ENCODE measurements at places on chromosomes 13 and 19.

DNA sequence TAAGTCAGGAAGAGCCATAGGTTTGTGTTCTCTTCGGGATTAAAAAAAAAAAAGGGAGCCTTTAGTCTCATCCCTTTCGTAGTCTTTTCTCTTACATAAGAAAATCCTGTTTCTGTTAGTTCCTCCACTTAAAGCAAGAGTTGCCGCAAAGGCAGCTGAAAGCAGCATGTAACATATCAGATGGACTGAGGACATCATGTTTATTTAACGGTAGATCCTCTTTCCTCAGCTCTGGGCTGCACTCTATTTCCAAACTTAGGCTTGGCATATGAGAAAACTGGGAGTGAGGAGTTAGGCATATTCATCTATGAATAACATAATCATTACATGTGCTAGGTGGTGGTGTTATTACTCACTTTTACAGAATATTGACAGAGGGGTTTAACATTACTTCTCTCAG lies 391.2 kb downstream of the KLF12 start:
- no peak for DNase-seq

DNA sequence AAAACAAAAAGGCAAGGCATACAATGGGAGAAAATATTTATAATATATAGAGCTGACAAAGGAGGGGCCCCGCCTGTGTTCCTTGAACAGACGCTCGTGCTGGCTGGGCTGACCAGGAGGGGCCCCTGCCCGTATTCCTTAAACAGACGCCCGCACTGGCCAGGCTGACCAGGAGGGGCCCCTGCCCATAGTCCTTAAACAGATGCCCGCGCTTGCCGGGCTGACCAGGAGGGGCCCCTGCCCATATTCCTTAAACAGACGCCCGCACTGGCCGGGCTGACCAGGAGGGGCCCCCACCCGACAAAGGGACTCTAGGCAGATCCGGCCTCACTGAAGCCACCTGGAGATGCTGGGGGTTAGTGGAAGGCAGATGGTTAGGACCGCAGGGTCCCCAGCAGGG lies 9.3 kb downstream of the ADPRHL1 start:
- no peak for DNase-seq

- DNase-seq: no peak
These were observed 16.3 kb downstream of the EPS8L1 start for GRCh38 chr19:55091955-55092354.

DNA sequence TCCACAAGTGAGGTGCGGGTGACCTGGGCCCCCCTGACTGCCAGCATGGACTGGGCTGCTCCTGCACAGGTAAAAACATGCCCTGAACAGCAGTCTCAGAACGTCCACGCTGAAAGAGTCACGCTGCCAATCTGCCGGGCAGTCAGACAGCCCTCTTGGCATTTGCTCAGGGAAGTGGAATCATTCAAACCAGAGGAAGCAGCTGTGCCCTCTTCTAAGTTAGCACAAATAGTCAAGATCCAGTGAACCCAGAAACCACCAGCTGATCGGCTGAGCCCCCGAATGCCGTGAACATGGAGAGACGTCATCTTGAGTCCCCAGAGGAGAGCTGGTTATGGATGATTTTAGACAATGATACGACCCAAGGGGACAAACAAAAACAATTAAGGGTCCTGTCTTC lies 34.4 kb downstream of the KLF2 start:
- DNase-seq: no peak

DNA sequence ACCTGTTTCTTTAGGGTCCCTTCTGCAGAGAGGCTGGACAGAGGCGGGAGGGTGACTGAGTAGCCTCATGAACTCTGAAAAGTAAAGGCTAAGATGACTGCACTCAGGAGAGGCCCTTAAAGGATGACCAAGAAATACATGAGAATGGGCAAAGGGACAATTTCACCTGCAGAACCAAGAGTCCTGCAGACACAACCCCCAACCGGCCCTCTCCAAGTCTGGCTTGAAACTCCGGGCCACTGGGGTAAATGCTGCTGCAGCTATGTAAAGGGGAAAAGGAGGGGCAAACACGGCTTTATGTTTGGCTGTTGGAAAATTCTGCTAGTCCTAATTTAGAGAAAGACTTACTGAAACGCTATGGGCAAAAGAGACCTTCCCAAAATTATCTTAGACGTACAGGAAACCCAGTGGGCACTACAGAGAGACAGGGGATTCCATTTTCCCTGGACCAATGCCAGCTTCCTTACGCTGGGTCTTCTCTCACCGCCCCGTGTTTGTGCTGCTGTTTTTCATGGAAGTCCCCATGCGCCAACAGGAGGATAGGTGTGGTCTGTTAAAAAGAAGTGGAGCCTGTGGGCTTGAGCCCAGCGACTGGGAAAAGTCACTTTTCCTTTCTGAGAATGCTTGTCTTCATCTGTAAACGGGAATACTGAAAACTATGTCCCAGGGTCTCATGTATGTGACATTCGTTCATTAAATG lies 10.6 kb downstream of the COL4A2 start:
- no peak for DNase-seq

GRCh38 chr13:112260108-112261055 lies 115.8 kb upstream of the SPACA7 start:
- DNase-seq: no peak

GRCh38 chr19:16077984-16078758 lies 1.9 kb downstream of the TPM4 start:
- DNase-seq: peak; percentile 98

DNA sequence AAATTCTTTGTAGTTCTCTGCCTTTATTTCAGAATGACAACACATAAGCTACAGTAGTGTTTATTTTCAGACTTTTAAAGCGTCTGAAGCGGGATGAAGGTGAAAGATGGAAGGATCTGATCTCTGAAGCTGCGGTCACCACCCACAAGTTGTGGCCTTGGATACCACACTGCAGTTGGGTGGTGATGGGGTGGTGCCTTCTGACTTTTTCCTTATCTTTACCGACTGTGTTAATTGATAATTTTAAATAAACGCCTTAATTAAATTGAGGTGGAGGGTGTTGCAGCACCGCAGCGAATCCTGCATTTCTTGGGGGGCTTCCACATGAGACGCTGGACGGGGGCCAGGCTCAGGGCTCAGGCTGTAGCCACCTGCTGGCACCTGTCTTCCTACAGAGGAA lies 1.3 kb downstream of the TFDP1 start:
- DNase-seq: no peak

GRCh38 chr13:50543782-50544181 lies 299.7 kb downstream of the DLEU7 start:
- DNase-seq: no peak

DNA sequence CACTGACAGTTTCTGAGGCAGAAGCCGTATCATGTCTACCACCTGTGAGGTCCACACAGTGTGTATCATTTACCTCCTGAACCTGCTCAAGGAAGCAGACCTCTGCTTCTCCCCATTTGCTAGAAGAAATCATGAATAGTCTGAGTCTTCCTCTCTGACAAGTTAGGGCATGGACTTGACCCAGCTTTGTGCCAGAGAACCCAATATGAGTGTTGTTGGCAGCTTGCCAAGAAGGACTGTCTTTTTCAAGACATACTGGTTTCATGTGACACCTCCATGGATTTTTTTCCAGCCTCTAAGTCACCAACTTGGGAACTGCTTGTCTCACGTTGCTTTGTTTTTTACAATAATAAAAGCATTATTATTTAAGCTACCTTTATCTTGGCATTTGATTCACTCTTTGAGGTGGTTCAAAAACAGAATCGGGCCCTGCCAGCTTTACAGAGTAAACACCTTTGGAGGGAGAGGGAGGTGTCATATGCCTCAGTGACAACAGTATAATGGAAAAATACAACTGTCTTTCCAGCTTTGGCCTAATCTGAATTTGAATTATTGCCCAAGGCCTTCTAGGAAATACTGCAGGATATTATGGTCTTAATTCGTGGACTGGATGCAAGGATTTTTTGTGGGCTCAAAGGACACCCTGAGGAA lies 9.6 kb downstream of the ZNF211 start:
- DNase-seq: no peak

DNA sequence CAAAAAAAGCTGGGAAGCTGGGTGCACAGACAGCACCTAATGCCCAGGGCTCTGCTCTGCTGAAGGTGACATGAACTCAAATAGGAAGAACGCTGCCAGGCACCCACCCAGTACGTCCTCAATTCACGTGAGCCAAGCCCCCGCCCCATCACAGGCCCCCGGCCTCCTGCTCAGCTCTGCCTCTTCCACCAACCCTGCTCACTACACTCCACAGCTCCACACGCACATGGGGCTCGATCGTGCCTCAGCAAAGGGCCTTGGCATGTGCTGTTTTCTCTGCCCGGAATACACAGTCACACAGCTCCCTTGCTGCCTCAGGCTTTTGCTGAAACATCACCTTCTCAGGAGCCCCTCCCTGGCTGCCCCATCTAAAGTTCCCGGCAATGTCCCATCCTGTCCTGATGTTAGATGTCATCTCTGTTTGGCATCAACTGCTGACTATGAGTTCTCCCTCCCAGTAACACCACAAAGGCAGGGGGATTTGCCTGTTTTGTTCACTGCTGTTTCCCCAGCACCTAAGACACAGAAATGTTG lies 2.3 kb downstream of the ATP13A1 start:
- DNase-seq: no peak

GRCh38 chr19:1849886-1850398 lies 1.7 kb upstream of the REXO1 start:
- no peak for DNase-seq

DNA sequence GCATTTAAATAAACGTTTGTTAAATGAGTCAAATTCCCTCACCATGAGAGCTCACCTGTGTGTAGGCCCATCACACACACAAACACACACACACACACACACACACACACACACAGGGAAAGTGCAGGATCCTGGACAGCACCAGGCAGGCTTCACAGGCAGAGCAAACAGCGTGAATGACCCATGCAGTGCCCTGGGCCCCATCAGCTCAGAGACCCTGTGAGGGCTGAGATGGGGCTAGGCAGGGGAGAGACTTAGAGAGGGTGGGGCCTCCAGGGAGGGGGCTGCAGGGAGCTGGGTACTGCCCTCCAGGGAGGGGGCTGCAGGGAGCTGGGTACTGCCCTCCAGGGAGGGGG lies 8.5 kb upstream of the CEACAM5 start:
- DNase-seq: no peak

DNA sequence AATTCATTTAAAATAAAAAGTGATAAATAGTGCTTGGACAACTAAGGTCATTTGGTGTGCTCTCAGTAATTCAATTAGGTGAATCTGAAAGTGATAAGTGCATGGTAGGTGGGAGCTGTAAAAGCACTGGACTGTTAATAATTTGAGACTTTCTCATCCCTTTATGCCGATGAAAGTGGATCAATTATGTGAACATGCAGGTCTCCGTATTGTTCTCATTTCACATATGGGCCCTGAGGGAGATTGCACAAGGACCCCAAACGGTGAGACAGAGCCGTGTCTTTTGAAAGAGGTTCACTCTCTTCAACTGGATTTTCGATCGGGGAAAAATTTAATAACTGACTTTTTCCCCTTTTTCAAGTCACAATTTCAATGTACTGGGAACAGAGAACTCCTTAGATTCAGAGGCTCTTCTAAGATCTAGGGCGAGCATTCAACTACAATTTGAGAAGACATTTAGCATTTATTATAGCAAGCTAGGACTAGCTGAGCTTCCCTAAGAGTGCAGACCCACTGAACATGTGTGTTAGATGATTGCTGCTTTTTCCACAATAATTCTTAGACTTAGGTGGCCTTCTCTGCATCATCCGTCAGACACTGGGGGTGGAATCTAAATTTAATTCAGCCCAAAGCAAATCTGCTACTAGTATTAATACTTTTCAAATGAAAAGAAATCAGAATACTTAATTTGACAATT lies 347.6 kb downstream of the OXGR1 start:
- DNase-seq: no peak

DNA sequence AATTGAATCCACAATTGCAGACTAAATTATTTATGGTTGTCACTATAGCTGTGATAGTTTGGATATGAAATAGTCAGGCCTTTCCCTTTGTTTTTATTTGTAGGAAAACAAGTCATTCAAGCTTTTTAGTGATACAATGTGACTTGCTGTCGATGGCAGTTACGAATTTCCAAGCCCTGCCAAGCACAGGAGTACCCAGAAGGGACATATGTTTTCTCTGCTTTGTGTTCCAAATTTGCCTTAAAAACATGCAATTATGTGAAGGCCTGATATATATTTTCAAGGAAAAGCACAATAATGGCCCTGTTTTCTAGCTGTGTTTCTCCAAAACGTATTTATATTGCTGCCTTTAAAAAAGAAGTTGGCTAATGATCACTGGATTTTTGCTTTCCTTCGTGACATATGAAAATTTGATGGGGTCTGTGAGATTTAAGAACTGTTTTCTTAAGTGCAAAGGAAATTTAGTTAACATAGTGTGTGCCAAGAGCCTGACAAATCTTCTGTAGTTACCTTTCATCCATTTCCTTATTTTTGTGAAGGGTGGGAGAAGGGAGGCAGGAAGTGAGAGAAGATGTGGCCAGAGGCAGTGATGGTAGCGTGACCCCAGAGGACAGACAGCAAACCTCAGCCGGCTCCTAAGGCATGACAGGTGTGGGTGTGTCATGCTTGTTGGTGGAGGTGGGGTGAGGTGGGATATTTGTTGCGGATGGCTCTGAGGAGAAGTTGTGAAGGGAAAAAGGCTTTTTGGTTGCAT lies 79.6 kb downstream of the TEX26 start:
- DNase-seq: no peak

- no peak for DNase-seq
These were observed 176.8 kb upstream of the ZNF507 start for GRCh38 chr19:32168606-32169005.

GRCh38 chr13:31755803-31756212 lies 16.5 kb downstream of the RXFP2 start:
- DNase-seq: no peak

DNA sequence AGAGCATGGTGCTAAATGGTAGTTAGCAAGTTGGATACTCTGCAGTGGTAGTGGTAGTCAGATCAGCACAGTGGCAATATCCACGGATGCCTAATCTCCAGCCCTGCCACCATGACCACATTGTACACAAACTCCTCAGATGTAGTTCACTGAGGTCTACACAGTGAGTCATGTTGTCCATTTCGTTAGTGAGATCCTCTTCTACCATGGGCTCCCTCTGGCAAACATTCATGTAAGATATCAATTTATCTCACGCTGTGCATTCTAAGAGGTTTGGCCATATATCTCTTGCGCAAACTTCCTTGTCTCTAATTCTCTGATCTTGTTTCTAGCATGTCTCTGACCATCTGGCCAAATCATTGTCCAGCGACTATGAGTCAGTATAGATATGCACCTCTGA lies 58.2 kb downstream of the POLR1D start:
- no peak for DNase-seq

DNA sequence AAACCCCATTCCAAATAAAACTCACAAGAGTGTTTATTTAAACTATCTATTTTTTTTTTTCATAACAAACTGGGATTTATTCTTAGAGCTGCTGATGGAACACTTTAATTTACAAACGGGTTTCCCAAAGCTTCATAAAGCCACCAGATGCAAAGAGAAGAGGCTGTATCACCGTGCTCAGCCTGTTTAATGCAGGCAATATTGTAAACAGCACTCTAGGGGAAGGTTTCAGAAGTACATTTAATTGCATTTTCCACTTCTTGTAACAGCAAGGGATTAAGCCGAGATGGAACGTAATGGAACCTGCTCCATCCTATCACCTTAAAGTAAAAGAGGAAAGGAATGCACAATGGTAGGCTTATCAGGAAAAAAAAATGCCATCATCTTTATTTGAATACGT lies 550.6 kb upstream of the ARGLU1 start:
- peak; percentile 67 for DNase-seq

GRCh38 chr19:33444562-33445441 lies 71.3 kb downstream of the CEBPG start:
- no peak for DNase-seq

- no peak for DNase-seq
These were observed 47.7 kb downstream of the MCF2L start for GRCh38 chr13:113016526-113017295.
